Hepatocyte (in vitro differentiated cells): ENCODE measurements at places on chromosomes 4 and X.

GRCh38 chr4:176587920-176588319 is 204.8 kb downstream of the VEGFC start:
- peak; percentile 31 for DNase-seq

GRCh38 chrX:56788717-56789122 is 59.7 kb downstream of the NBDY start:
- no peak for DNase-seq

GRCh38 chrX:2514131-2514530 is 13.4 kb upstream of the DHRSX start:
- no peak for DNase-seq

- no peak for DNase-seq
Measured at GRCh38 chrX:115696939-115697338, 136.0 kb downstream of the PLS3 start.

DNA sequence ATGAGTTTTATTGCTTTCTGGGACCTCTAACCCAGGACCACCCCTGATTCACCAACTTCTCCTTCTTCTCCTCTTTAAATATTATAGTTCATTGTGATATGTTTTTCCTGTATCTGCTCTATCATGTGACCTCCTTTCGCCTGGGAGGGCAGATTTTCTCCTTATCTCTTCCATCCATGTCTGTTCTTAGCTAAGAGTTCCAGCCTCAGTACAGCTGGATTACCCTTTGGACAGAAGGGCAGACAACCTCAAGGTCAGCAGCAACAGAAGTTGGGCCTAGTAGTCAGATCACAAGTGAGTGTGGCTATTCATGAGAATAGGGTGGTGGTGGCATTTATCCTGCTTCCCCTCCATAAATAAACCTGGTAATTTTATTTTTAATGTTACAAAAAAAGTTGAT is 5.7 kb upstream of the XK start:
- DNase-seq = no peak

GRCh38 chr4:152052451-152053057 is 291.7 kb upstream of the GATB start:
- DNase-seq = no peak

DNA sequence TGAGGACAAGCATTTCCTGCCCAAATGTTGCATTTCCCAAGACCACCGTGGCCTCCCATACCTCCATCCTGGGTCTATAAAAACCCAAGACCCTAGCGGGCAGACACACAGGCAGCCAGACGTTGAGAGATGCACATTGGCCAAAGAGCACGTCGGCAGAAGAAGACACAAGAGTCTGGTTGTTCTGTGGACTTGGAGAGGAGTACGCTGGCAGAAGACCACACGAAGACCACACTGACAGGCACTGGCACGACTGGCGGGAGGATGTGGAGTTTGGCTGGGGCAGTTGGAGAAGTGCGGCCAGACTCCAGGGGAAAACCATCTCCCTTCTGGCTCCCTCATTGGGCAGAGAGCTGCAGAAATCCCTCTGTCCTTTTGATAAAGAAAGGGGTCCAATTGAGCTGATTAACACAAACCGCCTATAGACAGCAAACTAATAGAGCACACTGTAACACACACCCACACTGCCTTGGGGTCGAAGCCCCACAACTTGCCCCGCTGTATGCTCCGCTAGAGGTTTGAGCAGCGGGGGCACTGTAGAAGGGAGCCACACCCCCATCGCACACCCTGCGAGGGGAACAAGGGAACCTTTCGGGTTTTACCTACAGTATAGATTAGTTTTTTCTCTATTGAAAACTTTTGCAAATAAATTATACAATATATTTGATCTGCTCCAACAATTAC is 376.7 kb upstream of the KLHL4 start:
- DNase-seq = no peak

- no peak for DNase-seq
Measured at GRCh38 chr4:156771171-156771837, 200.3 kb downstream of the PDGFC start.

DNA sequence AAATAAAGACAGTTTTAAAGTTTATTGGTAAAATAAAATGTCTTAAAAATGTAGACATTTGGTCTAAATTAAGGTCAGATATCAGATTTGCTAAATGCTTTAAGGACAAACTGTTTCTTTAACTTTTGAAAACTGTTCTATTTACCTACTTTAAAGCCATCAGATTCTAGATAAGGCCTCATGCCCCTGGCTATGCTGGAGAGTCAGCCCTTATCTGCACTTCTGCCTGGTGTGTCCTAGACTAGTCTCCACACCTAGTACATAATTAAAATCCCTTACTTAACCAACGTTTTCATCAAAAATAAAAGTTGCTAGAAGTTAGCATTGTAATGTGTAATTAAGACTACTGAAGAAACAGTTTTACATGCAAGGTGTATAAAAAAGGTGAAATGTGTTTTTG is 25.6 kb downstream of the HSD17B11 start:
- DNase-seq = no peak

GRCh38 chr4:7768736-7769135 is 170.9 kb downstream of the AFAP1 start:
- no peak for DNase-seq

DNA sequence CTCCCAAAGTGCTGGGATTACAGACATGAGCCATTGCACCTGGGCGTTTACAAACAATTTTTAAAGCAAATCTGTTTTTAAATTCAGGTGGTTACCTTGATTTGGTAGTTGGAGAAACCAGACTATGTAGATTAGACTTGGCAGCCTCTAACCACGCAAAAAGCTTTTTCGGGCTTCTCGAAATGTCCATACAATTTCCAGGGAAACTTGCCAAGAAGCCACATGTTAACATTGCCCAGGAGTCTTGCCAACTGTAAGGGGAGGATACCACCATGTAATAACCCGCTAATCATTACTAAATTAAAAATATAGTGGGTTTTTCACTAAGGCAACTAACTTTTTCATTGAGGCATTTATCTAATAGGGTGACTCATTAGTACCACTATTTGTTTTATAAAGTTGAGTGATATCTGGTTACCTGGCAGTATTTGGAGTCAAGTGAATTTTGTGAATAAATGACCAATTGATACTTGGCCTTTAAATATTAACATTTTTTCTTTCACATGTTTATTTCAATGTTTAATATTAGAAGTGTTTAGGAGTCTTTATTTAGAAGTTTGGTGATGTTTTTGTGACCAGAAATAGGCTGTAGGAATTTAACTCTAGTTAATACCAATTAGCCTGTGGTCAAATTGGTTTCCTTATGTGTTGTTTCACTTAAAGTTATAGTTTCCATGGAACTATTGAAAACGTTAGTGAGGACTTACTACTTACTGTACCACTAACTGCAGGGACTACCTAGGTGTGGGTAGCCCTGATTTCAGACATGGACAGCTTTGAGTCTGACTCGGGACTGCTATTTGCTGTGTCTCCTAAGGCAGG is 61.3 kb downstream of the CLDN34 start:
- DNase-seq = no peak

DNA sequence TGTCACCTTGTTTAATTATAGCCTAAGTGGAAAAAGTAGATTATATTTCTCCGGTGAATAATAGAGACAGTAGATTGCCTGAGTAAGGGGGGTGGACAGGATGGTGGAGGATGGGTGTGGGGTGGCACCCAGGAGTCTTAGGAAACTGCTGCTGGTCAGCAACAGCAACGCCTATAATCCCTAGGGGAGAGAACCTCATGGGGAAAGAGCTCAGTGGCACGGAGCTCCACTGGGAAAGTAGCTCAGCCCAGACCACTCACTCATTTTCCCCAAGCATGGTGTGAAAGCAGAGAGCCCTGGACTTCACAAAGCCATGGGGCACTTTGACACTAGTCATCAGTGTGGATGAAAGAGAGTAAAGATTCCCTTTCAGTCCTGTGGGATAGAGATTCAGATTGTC is 31.1 kb downstream of the METTL14 start:
- DNase-seq = no peak

GRCh38 chr4:47462799-47463234 is 685 bp downstream of the COMMD8 start:
- no peak for DNase-seq

DNA sequence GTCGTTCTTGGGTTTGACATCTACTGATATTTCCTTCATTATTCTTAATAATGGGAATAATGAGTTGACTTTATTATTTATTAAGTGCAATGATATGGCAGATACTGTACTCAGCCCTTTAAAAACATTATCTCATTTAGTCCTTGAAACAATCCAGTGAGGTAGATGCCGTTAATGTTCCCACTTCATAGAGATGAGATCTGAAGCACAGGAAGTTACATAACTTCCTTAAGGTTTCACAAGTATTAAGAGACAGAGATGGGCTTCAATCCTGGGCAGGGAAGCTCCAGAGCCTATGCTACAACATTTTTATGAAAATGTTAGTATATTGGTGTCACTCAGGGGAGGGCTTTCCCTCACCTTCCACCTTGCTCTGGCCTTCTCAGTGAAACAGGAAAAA is 9.7 kb upstream of the KLHL13 start:
- no peak for DNase-seq

DNA sequence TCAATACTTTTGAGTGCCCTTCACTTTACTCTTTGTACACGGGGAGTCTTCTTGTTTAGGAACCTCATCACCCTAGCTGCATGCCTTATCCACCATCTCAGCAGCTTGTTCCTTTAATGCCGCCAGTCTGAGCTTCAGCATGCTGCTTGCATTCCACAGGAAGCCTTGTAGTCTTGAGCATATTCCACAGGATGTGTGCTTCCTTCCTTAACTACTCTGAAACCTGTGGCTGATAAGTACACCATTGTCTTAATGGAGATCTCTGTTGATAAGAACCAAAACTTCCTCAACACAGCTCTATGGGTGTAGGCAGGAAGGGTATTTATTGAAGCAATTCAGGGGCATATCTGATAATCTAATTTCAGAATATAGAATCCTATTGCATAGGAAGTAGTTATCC is 24.4 kb upstream of the CCNI start:
- no peak for DNase-seq

DNA sequence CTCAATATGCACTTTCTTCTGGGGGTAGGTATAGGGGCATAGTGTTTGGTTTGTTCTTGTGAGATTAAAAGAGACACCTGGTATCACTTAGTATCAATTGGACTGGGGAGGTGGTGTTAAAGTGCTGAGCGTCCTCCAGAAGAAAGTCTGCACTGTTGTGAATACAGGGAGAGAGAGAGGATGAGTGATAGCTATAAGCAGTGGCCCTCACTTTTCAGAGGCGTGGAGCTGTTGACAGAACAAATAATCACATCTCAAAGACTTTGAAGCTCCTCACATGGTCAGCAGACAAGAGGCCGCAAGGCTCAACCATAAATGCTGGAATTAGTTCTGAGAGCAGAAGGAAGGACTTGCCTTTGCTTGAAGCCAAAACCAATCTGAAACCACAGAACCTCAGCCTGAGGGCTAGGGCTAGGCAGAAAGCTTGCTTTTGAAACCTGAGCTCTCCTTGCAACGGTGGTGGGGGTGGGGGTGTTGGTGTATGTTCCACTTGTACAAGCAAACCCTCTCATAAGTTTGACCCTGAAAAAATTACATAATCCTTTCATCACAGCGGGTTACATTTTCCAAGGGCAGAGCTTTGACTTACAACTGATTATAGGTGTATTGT is 123.2 kb upstream of the SCML1 start:
- DNase-seq = no peak

- DNase-seq = no peak
Measured at GRCh38 chr4:94375364-94375763, 32.7 kb upstream of the HPGDS start.

- peak; percentile 4 for DNase-seq
Measured at GRCh38 chr4:92304606-92305005, 840 bp downstream of the GRID2 start.

- DNase-seq = no peak
Measured at GRCh38 chr4:183934761-183935160, 29.7 kb downstream of the STOX2 start.

DNA sequence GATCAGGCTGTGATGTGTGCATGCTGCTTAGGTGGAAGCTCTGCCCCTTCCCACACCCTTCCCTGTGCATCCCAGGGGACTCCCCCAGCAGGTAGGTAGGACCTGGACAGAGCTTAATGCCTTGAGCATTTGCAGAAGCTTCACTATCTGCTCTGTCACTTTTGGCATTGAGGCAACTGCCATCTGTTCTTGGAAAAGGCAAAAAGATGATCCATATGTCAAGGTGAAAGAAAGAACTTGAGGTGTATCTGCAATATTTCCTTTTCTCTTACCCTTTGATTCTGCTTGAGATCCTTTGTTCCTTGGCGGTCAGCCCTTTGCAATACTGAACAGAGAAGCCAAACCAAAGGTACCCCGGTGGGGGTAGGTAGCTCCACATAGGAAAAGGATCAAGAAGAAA is 37.1 kb upstream of the TBC1D9 start:
- no peak for DNase-seq

- DNase-seq = no peak
Measured at GRCh38 chrX:56764975-56765791, 36.1 kb downstream of the NBDY start.

DNA sequence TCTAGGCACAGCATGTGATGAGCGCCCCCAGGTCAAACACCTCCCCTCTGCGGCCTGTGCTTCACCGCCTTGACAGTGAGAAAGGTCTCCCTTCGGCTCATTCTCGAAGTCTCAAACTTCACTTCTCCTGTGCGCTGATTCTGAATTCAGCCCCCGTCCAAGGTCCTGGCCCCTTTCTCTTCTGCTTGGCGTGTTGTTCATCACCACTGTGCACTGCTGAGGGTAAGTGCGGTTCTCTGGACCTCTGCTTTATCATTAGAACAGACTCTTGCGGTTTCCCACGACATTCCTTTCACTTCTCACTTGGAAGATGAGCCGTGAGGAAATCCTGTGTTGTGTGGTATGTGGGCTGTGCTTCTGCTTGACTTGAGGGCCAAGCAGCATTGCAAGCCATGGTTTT is 11.9 kb downstream of the HTT-AS start:
- DNase-seq = no peak

DNA sequence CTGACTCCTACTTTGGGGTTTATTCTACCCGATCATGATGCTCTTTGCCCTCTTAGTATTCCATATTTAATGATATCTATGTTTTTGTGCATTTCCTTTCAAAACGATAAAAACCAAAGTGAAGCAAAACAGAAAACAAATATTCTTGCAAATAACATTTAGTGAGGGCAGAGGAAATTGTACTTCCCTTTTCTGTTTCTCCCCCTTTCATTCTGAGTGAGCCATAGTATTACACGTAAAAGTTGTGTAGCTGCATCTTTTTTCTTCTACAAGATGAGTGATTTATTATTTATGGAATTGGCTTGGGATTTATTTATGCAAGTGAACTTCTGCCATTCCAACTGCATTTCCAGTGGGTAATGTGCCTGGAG is 109.9 kb downstream of the AFF2 start:
- DNase-seq = no peak

GRCh38 chr4:97646997-97647396 is 496.3 kb downstream of the STPG2 start:
- DNase-seq = peak; percentile 38

DNA sequence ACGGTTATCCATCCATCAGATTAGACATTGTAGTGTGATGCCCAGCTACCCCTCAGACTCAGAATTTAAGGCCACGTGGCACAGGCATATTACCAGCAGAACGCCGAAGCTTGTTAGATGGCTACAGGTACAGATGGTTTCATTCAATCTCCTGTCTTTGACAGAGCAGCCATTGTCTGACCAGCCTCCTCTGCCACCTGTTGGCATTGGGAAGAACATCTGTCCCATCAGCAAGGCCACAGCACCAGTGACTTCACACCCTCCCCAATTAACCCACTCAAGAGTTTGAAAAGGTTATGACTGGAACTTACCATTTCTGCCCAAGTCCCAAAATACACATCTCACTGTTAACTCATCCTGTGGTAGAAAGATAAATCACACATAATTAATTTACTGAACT is 22.0 kb upstream of the PHKA2 start:
- DNase-seq = no peak
